ENCODE measurements at places on chromosomes 11 and 22.

DNA sequence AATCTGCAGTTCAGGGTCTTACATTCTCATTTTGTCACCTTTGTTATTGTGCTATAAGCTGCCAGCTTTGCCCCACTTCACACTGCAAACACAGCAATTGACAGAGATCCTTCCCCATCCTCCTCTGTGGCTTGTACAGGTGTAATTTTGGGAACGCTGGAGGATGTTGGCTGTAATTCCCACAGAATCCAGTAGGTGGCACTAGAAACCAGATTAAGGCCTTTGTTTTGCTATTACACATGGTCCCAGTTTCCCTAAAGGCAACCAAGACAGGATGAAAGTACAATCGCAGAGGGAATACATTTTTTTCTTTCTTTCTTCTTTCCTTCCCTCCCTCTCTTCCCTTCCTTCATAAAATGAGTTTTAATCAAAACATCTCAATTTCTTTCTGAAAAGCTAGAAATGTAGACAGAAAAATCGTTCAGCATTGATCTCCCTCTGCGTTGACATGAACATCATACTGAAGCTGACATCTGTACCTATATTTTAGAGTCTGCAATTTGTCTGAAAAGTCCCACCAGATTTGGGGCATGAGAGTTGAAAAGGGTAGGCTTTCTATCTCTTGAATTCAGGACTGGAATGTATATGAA is 21.3 kb upstream of the NELL1 start:
- no peak for DNase-seq

- DNase-seq = no peak
Observed at GRCh38 chr22:33000342-33001280, 57.6 kb downstream of the SYN3 start.

DNA sequence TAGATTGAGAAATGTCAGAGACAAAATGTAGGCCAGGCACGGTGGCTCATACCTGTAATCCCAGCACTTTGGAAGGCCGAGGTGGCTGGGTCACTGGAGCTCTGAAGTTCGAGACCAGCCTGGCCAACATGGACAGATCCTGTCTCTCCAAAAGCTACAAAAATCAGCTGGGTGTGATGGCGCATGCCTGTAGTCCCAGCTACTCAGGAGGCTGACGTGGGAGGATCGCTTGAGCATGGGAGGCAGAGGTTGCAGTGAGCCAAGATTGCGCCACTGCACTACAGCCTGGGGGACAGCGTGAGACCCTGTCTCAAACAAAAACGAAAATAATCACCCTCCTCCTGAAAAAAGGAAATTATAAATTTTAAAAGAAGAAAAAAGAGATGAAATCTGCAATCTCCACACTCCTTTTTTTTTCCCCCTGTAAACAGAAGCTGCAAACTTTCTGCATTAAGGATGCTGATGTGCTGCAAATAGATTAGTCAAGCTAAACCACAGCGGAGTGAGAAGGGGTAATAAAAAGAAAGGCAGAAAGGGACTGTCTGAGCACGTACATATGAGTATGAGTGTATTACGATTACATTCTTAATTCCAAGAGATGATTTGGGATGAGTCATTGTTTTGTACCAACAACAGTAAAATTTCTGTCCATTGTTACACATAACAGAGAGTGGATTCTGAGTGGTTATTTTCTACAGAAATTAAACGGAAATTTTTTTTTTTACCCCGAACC is 87.3 kb downstream of the SIK3 start:
- DNase-seq = no peak

- no peak for DNase-seq
Observed at GRCh38 chr11:88482871-88483301, 145.3 kb upstream of the CTSC start.

- DNase-seq = no peak
Observed at GRCh38 chr11:70109006-70109405, 30.9 kb downstream of the ANO1 start.

DNA sequence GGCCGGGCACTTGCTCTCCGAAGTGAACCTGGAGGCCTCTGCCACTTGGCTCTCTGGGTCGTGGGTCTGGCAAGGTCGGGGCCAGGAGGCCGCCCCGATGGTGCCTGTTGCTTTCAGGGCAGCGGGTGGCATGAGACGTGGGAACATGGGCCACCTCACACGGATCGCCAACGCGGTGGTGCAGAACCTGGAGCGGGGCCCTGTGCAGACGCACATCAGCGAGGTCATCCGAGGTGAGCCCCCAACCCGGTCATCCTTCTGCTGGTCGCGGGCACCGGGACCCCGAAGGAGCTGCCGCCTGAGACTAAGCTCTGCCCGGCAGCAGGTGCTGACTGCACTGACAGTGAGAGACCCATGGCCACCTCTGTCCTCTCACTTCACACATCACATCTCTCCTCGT is 40.0 kb downstream of the SBF1 start:
- no peak for DNase-seq

GRCh38 chr22:36374603-36375024 is 13.2 kb downstream of the MYH9 start:
- peak; percentile 65 for DNase-seq

DNA sequence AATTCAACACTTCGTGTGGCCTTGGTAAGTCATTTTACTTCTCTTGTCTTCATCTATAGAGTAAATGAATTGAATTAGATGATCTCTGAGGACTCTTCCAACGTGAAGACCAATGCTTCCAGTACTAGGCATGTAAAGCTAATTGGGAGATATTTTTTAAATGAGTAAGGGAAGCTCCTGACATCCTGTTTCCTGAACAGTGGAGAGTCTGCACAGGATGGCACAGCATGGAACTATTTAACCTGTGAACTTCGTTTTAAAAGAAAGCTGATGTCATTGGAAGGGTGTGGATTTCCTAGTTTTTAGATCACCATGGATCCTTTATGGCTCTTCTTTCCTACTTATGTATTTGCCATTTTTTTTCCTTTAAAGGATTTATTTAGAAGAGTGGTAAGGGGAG is 48.4 kb upstream of the HSD17B12 start:
- DNase-seq = no peak

GRCh38 chr22:47628477-47629272 is 866.2 kb downstream of the TBC1D22A start:
- no peak for DNase-seq

GRCh38 chr11:131792243-131792642 is 421.8 kb downstream of the NTM start:
- no peak for DNase-seq

DNA sequence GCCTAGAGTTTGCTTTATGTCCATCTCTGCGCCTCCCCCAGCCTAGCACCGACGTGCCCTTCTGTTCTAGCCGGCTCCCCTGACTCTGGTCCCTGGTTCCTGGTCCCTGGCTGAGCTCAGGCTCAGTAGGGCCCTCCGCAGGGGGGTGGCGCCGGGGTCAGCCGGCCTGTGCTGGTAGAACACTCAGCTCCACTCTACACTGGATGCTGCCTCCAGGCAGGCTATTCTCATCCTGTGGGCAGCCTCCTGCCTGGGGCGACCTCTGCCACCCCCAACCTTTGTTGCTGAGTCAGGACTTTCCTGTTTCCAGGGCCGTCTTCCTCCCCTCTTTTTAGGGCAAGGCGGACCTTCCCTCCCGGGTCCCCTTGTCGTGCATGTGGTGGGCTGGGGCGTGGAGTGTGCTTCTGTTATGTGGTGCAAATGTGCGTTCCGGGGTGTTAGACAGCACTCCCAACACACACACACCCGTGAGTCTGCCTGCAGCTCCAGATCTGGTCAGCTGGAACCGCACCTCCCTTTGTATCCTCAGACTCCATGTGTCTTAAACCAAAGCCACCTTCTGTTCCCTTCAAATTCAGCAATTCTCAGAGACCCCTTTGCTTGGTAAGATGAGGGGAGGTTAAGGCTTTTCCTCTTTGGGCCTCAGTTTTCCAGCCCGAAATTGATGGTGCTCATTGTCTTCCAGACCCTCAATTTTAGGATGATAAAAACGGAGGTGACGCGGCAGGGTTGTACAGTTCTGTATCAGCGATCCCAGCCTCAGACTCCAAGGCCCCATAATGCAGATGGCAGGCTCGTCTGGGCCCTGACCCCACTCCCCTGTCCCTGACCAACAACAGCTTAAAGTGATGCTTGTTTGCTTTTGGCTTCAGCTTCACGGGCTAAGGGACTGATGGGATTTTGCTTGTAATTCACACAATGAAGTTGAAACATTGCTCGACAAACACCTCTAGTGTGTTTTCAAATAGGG is 1327.9 kb downstream of the BRD1 start:
- DNase-seq = no peak

DNA sequence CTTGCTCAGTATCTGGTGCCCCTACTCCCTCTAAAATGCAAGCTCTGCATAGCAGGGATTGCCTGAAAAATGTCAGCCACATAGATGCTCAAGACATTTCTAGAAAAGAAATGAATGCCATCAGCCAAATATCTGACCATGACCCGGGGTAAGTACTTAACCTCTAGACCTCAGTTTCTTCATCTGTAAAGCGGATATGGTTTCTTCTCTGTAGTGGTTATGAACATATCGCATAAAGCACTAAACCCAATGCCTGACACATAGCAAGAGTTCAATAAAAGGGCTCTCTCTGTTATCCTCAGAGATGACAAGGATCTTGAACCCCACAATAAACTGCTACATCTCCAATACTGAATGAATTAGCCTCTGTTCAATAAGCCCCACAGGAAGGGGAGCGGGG is 122.6 kb downstream of the ABTB2 start:
- no peak for DNase-seq

- no peak for DNase-seq
Observed at GRCh38 chr11:65300621-65301275, 13.9 kb upstream of the CDC42EP2 start.

- no peak for DNase-seq
Observed at GRCh38 chr11:36010010-36010740, 66.3 kb downstream of the LDLRAD3 start.

GRCh38 chr11:131511794-131512193 is 141.4 kb downstream of the NTM start:
- DNase-seq = no peak

DNA sequence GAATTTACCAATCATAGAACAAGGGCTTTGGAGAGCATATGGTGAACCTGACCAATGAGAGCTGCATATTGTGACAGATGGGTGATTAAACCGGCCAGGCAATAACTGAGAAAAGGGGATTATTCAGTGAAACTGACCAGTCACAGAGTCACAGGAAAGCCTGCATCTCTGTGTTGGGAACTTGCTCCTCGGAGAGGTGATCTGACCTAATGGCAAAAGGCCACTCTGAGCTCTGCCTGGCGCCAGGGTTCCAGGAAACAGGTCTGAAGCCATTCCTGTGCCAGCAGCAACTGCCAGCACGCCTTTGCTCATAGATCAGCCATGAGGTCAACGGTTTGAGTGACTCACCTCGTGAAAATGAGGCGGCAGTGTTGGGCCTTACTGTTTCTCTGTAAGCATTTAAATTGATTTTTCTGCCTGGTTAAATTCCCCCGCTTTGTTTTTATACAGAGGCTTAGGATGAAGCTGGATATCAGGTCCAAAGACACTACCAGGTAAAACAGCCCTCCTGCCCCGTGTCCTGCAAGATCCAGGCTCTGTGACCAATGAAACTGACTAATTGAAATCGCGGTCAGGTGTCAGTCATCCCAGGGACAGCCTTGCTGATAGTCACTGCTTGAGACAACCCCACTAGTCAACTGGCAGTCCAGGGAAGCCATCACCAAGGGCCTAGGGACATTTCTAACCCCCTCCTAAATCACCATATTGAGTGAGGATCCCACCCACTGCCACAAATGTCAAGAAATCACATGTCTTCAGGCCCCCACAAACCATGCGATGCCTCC is 35.8 kb upstream of the MYOD1 start:
- no peak for DNase-seq

DNA sequence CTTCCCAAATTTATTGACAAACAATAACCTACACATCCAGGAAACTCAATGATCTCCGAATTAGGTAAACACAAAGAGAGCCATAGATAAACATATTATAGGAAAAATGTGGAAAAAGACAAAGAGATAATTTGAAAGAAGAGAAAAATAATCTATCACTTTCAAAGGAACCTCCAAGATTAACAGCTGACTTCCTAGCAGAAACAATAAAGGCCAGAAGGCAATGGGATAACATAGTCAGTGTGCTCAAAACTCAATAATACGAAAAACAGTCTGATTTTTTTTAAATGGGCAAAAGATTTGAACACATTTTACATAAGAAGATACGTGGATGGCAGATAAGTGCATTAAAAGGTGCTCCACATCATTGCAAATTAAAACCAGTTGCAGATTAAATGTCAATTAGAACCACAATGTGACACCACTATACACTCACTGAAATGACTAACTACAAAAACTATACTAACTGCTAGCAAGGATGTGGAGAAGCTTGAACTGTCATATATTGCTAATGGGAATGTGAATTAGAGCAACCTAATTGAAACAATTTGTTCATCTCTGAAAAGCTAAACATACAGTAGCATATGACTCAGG is 300.4 kb downstream of the TMEM135 start:
- no peak for DNase-seq

DNA sequence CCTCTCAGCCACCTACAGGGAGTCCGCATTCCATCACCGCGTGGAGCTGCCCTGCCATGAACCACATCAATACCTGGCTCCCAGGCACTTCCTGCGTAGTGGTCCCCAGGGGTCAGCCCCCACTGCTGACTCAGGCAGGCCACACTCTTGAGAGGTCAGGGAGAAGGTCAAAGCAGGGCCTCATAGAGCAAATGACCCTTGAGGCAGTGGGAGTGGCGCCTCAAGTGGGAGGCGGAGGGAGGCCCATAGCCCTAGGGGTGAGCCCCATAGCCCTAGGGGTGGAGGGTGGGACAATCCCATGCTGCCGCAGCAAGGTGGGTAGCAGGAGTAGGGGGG is 5.0 kb downstream of the PRDX5 start:
- DNase-seq = no peak

- no peak for DNase-seq
Observed at GRCh38 chr11:119434591-119435330, 11.8 kb upstream of the THY1 start.

DNA sequence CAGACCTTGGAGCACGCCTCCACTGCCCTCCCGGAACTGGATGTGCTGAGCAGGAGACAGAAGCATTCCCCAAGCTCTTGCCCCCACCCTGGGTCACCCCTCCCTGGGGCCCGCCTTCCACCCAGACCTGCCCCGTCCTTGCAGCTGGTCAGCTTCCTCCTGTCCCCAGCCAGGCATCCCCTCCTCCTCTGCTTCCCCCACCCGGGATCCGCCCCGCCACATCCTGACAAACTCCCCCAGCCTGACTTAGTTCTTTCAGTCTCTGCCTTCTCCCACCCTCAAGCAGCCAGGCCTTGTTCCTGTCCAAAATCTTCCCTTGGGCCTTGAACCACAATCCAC is 1.1 kb upstream of the PLXNB2 start:
- no peak for DNase-seq

GRCh38 chr11:29272019-29272654 is 744.7 kb downstream of the KCNA4 start:
- DNase-seq = no peak
